ENCODE measurements at places on chromosomes 12 and 14. TPM values are rescaled to one million over a fixed set of nuclear protein-coding genes. Genes with fewer than 3 reads are reported as not detected.

GRCh38 chr14:61780125-61780524 is 17.9 kb downstream of the SNAPC1 start:
- no peak for DNase-seq
- H3K4me3 ChIP-seq, result no peak overlapping the region

DNA sequence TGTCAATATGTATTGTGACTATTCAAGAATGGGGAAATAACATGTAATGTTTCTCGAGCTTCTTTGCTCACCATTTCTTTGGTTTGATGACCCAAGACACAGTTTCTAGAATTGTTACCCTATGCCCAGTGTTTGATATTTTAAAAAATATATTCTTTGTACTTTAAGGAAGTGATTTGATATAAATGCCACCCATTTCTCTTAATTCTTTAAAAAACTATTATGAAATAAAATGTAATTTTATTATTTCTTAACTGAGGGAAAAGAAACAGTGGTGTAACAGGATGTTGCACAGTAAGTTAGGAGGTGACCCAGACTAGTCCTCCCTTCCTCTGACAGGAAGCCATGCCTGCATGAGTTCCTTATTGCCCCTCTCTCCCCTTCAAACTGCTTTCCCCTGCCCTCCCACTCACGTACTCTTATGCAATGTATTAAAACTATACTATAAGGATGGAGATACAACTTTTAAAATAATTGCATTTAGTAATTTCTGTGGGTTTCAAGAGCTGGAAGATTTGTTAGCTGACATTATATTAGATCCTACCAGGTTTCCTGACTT is 279.4 kb downstream of the TMTC2 start:
- H3K36me3 ChIP-seq, result no peaks in the 10 kb centered on the region
- H3K4me1 ChIP-seq, result no peaks in the 10 kb centered on the region
- no peak overlapping the region for H3K27ac ChIP-seq
- no peaks in the 10 kb centered on the region for H3K27me3 ChIP-seq

GRCh38 chr14:58805605-58806409 is 168.0 kb downstream of the DACT1 start:
- H3K36me3 ChIP-seq, result no peaks in the 10 kb centered on the region
- H3K4me1 ChIP-seq, result peaks cover 5% of the 10 kb centered on the region
- DNase-seq, result no peak

DNA sequence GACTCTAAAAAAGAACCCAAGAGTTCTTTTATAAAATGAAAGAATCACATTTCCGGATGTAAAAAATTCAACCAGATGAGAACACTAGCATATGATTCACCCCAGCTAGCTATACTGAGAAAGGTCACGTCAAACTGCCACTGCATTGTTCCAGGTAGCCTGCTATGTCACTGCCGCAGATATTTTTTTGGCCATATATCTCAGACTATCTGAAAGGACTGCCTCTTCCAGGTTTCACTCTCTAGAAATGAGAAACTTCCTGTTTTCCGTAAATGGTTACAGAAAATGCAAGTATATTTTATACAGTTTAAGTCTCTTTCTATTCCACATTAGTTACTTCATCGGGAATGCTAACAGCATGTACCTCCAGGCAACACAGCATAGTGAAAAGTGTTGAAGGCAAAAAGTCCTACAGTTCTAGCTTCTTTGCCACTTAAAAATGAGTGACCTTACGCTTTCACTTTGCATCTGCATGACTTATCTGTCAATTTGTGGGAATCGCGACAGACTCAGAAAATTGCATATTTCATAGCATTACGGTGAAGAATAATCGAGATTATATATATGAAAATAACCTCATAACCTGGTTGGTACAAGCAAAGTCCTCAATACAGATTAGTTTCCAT is 105.2 kb downstream of the MED13L start:
- H3K4me1 ChIP-seq, result peaks cover 5% of the 10 kb centered on the region
- no peak overlapping the region for H3K27ac ChIP-seq
- H3K27me3 ChIP-seq, result no peaks in the 10 kb centered on the region
- H3K36me3 ChIP-seq, result no peaks in the 10 kb centered on the region
- H3K4me3 ChIP-seq, result no peak overlapping the region
- no peak for DNase-seq

Gene NPFF
- polyA plus RNA-seq, result not detected

Gene TAS2R7
- polyA plus RNA-seq, result not detected

Gene CIT
- polyA plus RNA-seq, result 1.9 TPM

Gene NGB
- polyA plus RNA-seq, result 0.04 TPM

Gene P2RX7
- polyA plus RNA-seq, result 9.5 TPM

Gene CMKLR1
- polyA plus RNA-seq, result 3.1 TPM

Data from ovary (tissue), 10 donors.